ENCODE measurements at places on chromosomes 6 and 20. TPM values are rescaled to one million over a fixed set of nuclear protein-coding genes. Genes with fewer than 3 reads are reported as not detected.

The GPX5 gene
- total RNA-seq, result 4.3 TPM

The ACTL10 gene
- 1.4 TPM for total RNA-seq

The APOBEC2 gene
- not detected for total RNA-seq

DNA sequence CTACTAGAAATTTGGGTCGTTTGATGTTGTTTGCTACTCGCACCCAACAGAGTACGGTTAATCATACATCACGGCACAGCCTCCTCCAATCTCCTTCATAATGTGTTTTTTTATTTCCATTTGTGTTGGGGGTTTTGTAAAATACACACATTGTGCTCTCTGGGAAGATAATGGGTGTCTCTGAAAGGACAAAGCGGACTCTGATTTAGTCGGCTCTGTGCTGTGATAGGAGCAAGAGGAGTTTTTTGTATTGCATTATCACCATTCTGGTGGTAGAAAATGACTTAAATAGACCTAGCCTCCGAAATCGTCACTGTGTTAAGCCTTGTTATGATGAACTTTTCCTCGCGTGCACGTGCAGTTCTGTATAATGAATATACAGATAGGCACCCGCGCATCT lies 196.3 kb downstream of the CDH4 start:
- H3K4me1 ChIP-seq, result peaks cover 12% of the 10 kb centered on the region
- no peaks in the 10 kb centered on the region for H3K27me3 ChIP-seq
- no peak for DNase-seq
- no peak overlapping the region for H3K27ac ChIP-seq

- H3K4me1 ChIP-seq, result peaks cover 17% of the 10 kb centered on the region
- peak; percentile 46 for DNase-seq
- peak overlapping the region; percentile 1 for H3K27ac ChIP-seq
Measured at GRCh38 chr6:125094563-125094962, 59.0 kb upstream of the TPD52L1 start.

DNA sequence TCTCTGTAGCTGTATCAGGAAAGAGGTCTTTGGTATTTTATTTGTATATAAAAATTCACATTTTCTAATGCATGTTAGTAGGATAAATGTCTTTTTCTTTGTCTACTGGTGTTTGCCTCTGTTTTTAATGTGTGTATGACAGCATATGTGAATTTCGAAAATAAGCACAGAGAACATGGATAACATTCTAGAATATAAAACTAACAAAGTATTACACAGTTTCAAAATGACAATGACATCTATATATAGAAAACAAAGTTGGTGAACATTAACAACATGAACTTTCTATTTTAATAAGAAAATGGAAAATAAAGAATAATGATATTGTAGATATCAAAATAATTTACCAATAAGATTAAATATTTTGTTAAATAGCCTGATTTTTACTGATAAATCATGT lies 608.0 kb downstream of the COL12A1 start:
- H3K27ac ChIP-seq, result no peak overlapping the region
- H3K27me3 ChIP-seq, result no peaks in the 10 kb centered on the region
- DNase-seq, result no peak
- no peaks in the 10 kb centered on the region for H3K4me1 ChIP-seq

DNA sequence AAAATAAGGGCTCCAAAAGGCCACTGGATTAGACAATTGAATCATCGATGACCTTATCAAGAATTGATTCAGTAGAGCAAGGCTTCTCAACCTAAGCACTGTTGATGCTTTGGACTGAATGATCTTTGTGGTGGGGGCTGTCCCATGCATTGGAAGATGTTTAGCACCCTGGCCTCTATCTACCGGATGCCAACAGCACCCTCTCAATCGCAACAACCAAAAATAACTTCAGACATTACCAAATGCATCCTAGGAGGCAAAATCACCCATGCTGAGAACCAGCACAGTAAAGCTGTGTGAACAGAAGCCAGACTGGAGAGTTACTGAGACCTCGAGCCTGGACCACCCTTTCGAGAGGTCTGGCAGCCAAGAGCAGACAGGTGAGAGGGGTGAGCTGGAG lies 67.5 kb downstream of the TBC1D7 start:
- no peaks in the 10 kb centered on the region for H3K36me3 ChIP-seq
- no peak overlapping the region for H3K4me3 ChIP-seq
- no peaks in the 10 kb centered on the region for H3K27me3 ChIP-seq
- no peak overlapping the region for H3K27ac ChIP-seq
- no peaks in the 10 kb centered on the region for H3K4me1 ChIP-seq

- H3K4me1 ChIP-seq, result no peaks in the 10 kb centered on the region
- H3K27ac ChIP-seq, result no peak overlapping the region
- peak; percentile 39 for DNase-seq
- no peak overlapping the region for H3K4me3 ChIP-seq
Measured at GRCh38 chr6:68054756-68055155, 580.3 kb upstream of the ADGRB3 start.

- no peaks in the 10 kb centered on the region for H3K36me3 ChIP-seq
- peaks cover 8% of the 10 kb centered on the region for H3K4me1 ChIP-seq
- no peak for DNase-seq
- no peak overlapping the region for H3K4me3 ChIP-seq
Measured at GRCh38 chr6:38503960-38504682, 135.6 kb downstream of the BTBD9 start.

GRCh38 chr6:53530346-53530745 lies 14.6 kb downstream of the GCLC start:
- DNase-seq, result peak; percentile 56
- H3K36me3 ChIP-seq, result no peaks in the 10 kb centered on the region
- H3K4me1 ChIP-seq, result peaks cover 11% of the 10 kb centered on the region
- no peaks in the 10 kb centered on the region for H3K27me3 ChIP-seq
